Osteoblast (primary cell): ENCODE measurements at places on chromosomes 2 and 18. TPM values are rescaled to one million over a fixed set of nuclear protein-coding genes. Genes with fewer than 3 reads are reported as not detected.

Gene CACNB4
- 2.4 and 4.3 TPM in 2 replicates for total RNA-seq

Gene CD8B
- not detected in 2 replicates for total RNA-seq

Gene RGPD8
- total RNA-seq: 21.5 and 25.0 TPM in 2 replicates

Gene BCL2L11
- 8.0 and 11.5 TPM in 2 replicates for total RNA-seq

Gene INPP5D
- total RNA-seq: under 0.01 TPM in 2 replicates

Gene SRD5A2
- not detected in 2 replicates for total RNA-seq

Gene REG3G
- total RNA-seq: not detected in 2 replicates

Gene ABCG5
- total RNA-seq: not detected in 2 replicates

Gene FOXD4L1
- total RNA-seq: under 0.01 and 0.29 TPM in 2 replicates

Gene FARP2
- total RNA-seq: 41.3 and 44.5 TPM in 2 replicates

Gene SIX3
- total RNA-seq: not detected in 2 replicates

Gene SERPINB7
- total RNA-seq: 0.36 and 0.88 TPM in 2 replicates

Gene SERPINB3
- not detected in 2 replicates for total RNA-seq

Gene CDH2
- 75.6 and 78.7 TPM in 2 replicates for total RNA-seq

Gene SUPT7L
- 44.2 and 50.3 TPM in 2 replicates for total RNA-seq

Gene TGFBRAP1
- total RNA-seq: 32.6 and 32.7 TPM in 2 replicates

Gene ARL4C
- total RNA-seq: 133 and 145 TPM in 2 replicates

Gene FOXI3
- total RNA-seq: not detected in 2 replicates

Gene IGFBP5
- 12.3 and 29.5 TPM in 2 replicates for total RNA-seq

Gene CDKL4
- total RNA-seq: 2.2 and 3.5 TPM in 2 replicates

Gene SERPINB12
- total RNA-seq: not detected in 2 replicates

Gene CXCR1
- total RNA-seq: not detected in 2 replicates

Gene LRPPRC
- total RNA-seq: 57.2 and 58.6 TPM in 2 replicates

Gene CSRNP3
- 1.4 and 2.7 TPM in 2 replicates for total RNA-seq

Gene ERFE
- total RNA-seq: 0.88 and 1.8 TPM in 2 replicates

Gene ANTXR1
- 123 and 134 TPM in 2 replicates for total RNA-seq

Gene TDRD15
- total RNA-seq: not detected in 2 replicates

Gene PLEK
- total RNA-seq: 0.36 TPM in 1 of 2 replicates, not detected in the other

Gene FTCDNL1
- total RNA-seq: 4.7 and 5.0 TPM in 2 replicates

Gene CYTIP
- total RNA-seq: 1.2 and 1.4 TPM in 2 replicates

Gene TMEM163
- total RNA-seq: under 0.01 TPM in 1 of 2 replicates, not detected in the other

Gene HMSD
- total RNA-seq: under 0.01 and 1.4 TPM in 2 replicates

Gene HOXD9
- 0.36 and 0.59 TPM in 2 replicates for total RNA-seq

Gene LAMA3
- 8.3 and 33.3 TPM in 2 replicates for total RNA-seq
